ENCODE measurements at places on chromosomes 7 and 10.
A peak's percentile ranks its signal among the peaks of the same experiment; 100 is the strongest.

GRCh38 chr7:116455009-116455408 is 44.5 kb upstream of the CAV2 start:
- no peak for DNase-seq

DNA sequence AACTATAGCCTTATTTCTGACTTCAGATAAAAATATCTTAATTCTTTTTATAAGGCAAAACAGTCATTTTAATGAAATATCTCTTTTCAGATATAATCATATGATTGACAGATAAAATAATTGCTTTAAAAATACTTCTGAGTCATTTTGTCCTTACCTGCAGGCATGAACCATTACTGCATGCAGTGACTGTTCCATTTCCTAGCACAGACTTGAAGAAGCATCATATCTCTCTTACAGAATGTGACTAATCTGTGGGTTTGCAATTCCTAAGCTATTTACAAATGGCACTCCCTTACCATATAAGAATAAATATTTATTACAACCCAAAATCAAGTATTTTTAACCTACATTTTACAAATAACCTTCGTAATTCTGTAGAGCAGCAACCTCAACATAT is 120.7 kb downstream of the SRPK2 start:
- DNase-seq = no peak

DNA sequence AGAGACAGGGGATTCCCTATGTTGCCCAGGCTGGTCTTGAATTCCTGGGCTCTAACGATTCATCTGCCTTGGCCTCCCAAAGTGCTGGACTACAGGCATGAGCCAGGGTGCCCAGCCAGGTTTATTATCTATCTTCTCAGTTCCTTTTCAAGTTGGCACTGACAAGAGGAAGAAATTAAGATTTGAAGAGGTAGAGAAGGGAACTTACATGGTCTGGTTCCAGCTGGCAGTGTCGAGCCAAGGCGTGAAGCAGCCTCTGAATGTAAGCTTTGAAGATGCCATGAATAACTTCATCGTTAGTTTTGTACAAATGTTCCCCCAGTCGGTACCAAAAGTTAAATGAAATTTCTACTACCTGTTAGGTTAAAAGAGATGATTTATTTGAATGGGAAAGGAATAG is 57.7 kb downstream of the TNPO3 start:
- no peak for DNase-seq

DNA sequence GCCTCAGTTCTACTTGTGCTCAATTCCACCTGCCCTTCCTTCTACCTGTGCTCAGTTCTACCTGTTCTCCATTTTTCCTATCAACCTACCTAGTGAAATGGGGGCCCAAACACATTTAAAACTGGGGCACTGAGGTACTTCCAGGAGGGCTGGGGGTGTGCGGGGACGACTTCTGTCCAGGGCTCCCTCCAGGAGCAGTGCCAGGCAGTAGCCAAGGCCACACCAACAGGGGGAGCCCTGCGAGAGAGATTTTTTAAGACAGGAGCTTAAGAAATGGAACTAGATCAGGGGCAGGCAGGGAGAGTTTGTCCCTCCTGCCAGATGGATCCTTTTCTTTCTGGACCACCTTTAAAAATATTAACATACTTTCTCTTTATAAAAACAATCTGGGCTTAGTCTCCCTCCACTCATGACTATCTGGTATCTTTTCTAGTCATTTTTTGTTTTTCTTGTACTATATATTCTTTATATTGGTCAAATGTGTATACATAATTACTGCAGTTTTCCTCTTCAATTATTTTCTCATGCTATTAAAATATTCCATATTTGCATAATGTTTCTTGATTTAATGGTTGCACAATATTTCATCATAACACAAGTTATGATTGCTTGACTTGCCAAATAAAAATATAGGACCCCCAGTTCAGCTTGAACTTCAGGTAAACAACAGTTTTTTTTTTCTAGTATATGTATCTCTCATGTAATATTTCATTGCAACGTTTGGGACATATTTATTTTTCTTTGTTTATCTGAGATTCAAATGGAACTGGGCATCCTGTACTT is 47.3 kb upstream of the INSYN2A start:
- DNase-seq = peak; percentile 20

GRCh38 chr7:120991581-120991980 is 3.1 kb downstream of the CPED1 start:
- DNase-seq = no peak

- DNase-seq = no peak
Observed at GRCh38 chr10:69333205-69333604, 54.9 kb downstream of the HK1 start.

DNA sequence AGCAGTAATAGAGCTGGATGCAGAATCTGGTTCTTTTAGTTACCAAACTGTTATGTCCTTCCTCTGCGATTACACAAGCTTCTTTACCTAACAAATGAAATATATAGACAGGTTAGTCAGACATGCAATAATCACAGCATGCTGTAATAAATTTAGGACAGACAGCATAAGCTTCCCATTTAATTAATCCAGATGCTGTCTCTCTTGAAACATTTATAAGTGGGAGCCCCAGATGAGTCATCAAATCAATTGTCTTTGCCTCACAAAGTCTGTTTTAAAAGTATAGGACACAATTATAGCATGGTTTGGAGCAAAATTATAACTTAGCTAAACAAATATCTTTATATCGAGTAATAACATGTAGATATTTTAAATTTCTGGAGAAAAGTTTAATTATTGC is 1.6 kb downstream of the CDNF start:
- DNase-seq = no peak

DNA sequence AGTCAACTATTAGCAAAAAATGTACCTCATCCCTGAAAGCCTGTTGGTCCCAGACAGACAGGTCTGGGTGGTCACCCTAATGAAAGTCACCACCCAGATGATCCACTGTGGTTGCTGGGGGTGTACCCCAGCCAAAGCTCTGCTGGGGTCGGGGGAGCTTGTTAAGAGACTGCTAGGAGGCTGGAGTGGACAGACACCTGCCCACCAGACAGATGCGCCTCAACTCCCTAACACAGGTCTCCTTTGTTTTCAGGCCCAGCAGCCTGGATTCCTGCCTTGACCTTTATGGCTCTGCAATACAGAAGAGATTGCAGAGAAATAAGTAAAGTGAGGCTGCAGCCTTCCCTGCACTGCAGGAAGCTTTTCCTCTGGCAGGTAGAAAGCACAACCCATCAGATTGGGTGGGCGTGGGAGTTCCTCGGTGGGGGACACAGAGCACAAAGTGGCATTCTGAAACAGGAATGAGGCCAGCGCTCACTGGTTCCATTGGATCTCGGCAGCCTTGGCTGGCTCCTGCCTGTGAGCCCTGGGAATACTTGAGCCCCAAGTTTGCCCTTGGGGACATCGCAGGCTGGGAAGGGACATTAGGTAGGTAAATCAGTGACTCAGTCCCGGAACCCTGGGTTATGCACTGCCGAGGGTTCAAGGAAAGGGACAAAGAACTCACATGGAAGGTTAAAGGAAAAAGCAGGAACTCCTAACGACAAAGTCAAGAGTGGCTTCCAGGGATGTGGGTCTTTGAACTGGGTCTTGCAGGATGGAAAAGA is 18.0 kb upstream of the ZNF488 start:
- DNase-seq = no peak

DNA sequence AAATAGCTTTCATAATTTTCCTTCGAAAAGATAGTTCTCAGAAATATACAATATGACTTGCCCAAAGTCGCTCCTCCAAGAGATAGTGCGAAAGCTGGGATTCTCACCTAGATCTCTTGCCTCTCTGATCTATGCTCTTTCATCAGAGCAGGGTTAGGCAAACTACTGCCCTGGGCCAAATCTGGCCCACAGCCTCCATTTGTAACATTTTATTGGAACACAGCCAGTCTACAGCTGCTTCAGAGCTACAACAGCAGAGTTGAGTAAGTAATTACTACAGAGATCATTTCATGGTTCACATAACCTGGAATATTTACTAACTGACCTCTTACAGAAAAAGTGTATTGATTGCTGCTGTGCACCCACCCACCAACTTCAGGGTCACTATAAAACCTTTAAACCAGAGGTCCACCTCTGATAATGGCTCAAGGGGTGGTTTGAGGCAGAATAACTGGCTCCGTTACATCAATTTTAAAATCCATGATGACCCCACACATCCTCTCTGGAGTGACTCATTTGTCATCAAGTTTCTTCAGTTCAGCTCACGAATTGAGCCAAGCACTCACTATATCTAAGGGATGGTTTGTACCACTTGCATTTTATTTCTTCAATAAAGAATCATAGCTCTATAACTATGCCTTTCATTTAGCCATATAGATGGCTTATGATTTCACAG is 1019.0 kb downstream of the XPNPEP1 start:
- no peak for DNase-seq

DNA sequence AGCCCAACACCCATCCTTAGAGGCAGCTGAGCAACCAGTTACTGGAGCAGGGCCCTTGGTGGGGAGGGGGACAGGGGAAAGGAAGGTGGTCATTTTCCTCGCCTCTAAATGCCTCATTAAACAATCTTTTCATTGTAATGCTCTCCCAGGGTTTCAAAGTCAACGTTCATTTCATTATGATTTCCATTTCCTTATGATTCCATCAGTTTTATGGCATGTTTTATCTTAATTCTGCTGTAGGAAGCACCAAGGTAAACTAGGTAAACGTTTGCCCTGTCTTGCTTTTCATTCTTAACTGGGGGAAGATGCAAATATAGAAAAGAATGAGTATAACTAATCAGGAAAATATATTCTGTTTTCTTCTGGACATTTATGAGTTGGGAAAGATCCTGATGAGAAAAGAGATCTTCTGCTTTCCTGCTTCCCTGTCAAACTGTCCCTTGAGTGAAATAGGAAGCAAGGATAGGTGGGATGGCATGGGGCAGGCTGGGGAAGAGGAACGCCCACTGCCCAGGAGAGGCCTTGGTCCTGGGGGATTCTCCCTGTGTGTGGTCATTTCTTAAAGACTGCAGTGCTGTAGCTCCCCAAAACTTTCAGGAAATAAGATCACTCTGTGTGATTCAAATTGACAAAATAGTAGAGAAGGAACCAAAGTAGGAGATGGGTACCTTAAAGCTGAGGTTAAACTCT is 20.5 kb upstream of the TMEM236 start:
- DNase-seq = no peak

GRCh38 chr7:27189997-27190748 is 5.1 kb upstream of the HOXA11 start:
- DNase-seq = no peak

- DNase-seq = peak; percentile 26
Observed at GRCh38 chr7:33757563-33758165, 147.7 kb upstream of the BMPER start.

- no peak for DNase-seq
Observed at GRCh38 chr7:45653209-45653907, 79.2 kb downstream of the ADCY1 start.

DNA sequence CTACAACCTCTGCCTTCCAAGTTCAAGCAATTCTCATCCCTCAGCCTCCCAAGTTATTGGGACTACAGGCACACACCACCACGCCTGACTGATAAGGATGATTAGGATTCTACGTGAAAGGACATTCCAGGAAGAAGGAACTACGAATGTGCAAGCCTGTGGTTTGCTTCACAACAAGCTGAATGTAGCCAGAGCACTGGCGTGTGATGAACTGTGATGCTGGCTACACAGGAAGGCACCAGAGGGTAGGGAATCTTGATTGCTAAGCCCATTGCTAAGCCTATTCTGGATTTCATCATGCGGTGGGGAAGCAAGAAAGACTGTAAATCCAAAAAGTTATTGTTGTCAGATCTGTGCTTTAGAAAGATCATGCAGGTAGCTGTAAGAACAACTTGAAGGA is 72.3 kb upstream of the SRRM3 start:
- no peak for DNase-seq
